ENCODE measurements at places on chromosomes 3 and 15.

DNA sequence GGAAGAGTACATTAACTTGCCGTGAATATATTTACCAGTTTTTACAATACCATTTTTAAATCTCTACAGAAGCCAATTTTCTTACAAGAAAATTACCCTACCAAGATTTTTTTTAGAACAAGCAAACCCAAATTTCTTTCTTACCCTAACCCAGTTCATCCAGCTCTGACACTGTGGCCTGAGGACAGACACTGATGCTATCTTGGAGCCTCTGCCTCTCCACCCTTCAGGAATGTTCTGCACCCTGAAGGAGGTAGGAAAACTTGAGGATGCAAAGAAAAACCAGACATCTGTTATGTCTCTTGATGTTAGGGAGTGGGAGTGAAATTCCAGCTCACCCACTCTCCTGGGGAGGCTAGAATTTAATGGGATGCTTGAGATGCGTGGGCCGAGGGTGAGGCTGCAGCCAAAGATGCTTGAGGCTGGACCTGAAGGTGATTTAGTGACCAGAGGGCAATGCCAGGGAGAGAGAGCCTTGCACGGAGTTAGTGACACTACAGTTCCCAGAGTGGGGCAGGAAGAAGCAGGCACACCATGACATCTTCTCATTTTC is 69.9 kb downstream of the LIPC start:
- no peak for DNase-seq

- no peak for DNase-seq
Observed at GRCh38 chr15:75750261-75751050, 37.8 kb upstream of the CSPG4 start.

DNA sequence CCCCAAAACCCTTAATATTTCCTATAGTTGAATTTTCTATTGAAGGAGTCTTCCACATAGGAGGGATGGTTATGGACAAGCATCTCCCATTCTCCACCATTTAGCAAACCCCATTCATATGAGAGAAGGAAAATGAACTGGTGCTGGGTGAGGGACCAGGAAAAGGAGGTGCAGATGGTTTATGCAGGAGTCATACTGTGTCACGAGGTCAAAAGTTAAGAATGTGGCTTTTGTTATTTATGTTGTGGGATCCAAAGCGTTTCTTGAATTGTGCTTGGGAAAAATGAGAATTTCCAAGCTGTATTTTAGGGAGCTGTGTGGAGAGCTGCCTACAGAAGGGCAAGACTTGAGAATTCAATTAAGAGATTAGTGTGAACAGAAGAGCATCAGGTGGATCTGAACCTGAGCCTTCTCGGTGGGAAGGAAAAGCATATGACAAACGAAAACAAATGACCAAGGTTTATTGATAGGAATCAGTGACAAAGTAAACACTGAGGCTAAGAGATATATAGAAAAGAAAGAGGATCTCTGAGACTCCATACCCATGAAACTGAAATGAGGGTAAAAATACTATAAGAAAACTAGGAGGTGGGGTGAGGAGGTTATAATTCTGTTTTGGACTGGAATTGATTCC is 473.3 kb upstream of the NR2F2 start:
- no peak for DNase-seq

GRCh38 chr3:69013253-69014021 is at the start of gene EOGT:
EOGT (minus strand) TSS chr3:69013684; CDS start chr3:69009846, 3,838 bp downstream.
- peak; percentile 76 for DNase-seq

- no peak for DNase-seq
Observed at GRCh38 chr3:65561617-65562016, 477.1 kb downstream of the MAGI1 start.

DNA sequence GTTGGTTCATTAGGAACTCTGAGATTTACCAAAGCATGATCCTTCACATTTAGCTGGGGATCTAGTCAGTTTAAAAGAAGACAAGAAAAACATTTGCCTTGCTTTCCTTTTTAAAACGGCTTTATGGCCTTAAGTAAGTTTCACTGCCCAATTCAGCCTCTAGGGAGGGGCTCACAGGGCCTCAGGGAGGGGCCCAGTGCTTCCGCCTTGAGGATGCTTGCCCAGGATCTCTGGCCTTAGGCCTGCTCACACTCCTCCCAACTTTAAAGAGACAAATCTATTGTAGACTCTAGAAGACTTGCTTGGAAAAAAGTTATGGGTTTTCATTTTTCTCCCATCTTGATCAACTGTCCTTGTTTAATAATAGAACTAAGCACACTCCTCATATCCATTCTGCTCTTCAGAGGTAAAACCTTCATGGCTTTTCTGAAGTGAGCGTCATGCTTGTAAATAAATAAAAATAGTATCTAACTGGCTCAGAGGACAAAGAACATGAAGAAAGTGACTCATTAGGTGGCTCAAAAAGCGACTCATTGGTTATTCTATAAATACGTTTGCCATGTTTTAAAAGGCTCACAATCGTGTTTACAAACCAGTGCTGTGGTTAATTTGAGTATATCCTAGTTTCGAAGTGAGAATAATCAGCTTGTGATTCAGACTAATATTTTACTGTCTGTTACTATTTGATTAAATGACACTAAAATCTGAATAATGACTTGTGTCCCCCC is 13.7 kb downstream of the PDHB start:
- DNase-seq = no peak

- no peak for DNase-seq
Observed at GRCh38 chr3:143671626-143672025, 176.6 kb downstream of the SLC9A9 start.

GRCh38 chr15:95263751-95264150 is 1032.4 kb downstream of the MCTP2 start:
- no peak for DNase-seq

DNA sequence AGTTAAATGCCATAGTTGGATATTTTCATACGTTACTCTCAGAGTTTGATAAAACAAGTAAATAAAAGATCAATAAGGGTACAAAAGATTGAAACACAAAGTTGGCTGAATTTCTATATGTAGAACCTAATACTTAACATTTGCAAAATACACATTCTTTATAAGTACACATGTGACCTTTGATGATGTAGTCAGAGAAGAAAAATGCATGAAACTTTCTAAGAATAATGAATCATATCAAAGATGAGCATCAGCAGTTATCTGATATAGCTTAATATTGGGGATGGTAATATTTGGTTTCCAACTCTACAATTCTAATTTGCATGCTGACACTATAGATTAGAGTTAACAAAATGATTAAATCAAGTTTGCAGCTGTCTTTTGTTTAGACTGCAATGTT is 188.0 kb upstream of the TGFBR2 start:
- no peak for DNase-seq

GRCh38 chr3:31695280-31696008 is 162.7 kb downstream of the STT3B start:
- DNase-seq = no peak

DNA sequence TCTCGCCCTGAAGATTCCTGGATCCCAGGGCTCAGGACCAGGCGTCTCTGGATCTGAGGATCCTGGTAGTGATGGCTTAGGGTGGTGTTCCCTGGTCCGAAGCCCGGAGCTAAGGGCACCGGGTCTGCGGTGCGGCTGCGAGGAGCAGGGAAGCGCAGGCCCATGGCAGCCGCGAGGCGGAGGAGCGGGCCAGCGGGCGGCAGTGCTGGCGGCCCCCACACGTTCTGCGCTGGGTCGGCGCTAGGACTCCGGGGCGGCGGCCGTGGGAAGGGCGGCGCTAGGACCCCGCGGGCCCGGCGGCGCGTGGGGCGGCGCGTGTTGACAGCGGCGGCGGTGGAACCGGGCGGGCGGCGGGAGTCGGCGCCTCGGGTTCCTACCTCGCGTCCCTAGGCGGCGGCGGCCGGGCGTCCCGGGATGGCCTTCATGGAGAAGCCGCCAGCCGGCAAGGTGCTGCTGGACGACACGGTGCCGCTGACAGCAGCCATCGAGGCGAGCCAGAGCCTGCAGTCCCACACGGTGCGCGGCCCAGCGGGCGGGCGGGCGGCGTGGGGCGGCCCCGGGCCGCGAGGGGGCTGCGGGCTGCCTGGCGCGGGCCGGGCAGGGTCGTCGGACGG is at the start of gene PXK:
TSS of gene PXK (plus strand) at position 318 of the 614 bp plus-strand sequence. CDS start at position 415, 97 bp downstream.
- DNase-seq = peak; percentile 85

DNA sequence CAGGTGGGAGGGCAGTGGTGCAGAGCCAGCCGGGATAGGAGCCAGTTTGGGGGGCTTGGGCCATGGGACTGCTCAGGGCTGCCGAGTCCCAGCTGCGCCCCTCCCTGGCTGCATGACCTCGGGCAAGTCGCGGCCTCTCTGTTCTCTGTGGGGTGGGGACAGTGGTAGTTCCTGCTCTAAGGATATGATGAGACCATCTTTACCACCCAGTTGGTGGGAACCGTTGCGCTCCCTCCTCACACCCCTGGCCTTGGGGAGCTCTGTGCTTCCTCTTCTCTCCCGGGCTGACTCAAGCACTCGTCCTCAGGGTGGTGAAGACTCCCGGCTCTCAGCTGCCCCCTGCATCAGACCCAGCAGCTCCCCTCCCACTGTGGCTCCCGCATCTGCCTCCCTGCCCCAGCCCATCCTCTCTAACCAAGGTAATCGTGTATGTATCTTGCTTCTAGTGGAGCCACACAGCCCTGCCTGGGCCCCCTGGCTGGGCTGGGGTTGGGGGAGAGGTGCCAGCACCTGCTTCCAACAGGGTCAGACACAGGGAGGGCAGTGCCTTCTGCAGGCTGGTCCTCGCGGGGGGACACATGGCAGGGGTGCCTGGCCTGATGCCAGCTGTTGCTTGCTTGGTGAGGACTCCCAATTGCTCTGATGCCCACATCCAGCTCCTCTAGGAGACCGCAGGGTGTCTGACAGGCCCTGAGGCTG is 15.1 kb upstream of the STAB1 start:
- DNase-seq = no peak

DNA sequence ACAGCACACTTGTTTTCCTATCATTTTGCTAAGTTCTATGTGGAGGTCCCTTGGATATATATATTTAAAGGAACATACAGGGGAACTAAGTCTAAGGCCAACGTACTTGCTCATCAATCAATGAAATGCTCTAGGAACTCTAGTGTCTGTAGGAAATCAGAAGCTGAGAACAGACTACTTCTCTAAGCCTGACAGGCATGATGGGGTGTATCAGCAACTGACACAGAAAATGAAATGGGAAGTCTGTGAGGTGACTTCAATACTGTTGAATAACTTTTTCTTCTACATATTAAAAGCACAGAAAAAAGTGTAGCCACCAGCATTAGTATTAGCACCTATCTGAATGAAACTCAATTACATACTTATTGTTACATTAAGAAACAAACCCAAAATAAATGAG is 56.9 kb upstream of the CSPG5 start:
- DNase-seq = no peak

DNA sequence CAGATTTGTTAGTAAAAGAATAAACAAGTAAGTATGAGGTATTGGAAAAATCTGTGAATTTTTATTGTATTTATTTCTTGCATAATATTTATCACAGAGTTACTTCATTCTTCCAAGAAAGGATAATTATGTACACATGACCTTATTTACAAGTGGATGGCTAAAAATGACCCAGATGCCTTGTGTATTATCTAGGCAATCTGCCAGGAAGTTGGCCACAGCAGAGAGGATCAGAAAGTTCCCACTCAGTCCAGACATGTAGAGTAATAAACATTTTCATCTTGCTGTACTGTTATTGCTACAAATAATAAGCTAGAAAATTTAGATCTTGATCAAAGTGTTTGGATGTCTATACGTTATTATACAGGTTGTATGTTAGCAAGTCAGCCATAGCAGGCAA is 317.1 kb downstream of the EPHA6 start:
- DNase-seq = no peak

DNA sequence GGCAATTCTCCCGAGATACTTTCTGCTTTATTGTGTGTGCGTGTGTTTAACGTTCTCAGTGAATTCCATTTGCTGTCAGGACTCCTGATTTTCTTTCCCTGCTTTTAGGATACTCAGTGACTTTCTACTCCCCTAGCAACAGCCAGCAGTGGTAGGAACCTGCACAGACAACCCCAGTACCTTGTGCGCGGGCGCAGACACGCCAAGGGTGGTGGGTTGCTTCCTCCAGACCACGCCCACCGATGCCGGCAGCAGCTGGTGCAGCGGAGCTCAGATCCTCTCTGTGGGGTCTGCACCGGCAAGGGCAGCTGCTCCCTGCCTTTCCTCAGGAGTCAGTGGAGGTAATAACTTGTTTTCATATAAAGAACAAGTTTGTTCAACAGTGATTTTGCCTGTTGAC is 225.1 kb upstream of the NDN start:
- no peak for DNase-seq

DNA sequence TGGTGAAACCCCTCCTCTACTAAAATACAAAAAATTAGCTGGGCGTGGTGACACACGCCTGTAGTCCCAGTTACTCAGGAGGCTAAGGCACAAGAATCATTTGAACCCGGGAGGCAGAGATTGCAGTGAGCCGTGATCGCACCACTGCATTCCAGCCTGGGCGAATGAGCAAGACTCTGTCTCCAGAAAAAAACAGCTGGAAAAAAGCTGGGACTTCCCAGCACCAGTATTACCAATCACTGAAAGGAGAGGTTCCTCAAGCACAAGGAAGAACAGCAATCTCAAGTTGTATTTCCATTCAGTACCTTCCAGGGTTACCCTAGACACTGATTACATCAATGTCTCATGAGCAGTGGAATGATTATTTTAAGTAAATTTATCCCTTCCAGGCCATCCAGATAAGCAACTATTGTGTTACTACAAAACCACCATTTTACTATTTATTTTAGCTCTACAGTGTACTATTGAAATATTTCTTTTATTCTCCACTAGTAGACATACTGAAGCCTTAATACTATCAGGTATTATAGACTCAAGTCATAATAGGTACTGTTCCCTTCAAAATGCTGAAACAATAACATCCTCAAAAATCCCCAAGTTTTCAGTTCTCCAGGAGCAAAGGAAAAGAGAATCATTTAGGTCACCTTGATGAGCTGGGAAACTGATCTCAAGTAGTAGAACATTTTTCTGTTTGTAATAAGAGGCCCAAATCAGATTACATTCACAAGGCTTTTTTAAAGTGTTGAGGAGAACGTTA is 54.8 kb upstream of the VGLL4 start:
- no peak for DNase-seq

DNA sequence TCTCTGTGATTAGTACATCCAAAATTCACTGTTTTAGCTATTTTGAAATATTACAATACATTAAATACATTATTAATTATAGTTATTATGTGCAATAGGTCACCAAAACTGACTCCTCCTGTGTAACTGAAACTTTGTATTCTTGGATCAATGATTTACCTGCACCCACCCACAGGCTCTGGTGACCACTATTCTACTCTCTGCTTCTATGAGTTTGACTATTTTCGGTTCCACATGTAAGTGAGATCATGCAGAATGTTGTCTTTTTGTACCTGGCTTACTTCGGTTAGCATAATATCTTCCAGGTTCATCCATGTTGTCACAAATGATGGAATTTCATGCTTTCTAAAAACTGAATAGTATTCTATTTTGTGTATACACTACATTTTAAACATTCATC is 43.8 kb downstream of the SLC2A2 start:
- DNase-seq = no peak
